ENCODE measurements at places on chromosomes 11 and 22. TPM values are rescaled to one million over a fixed set of nuclear protein-coding genes. Genes with fewer than 3 reads are reported as not detected.

HSPB2 gene
- total RNA-seq, result not detected

LRRC4C gene
- total RNA-seq, result not detected

C1QTNF5 gene
- not detected for total RNA-seq

HBB gene
- total RNA-seq, result not detected

OR6X1 gene
- not detected for total RNA-seq

RBFOX2 gene
- total RNA-seq, result 24.2 TPM

UFD1 gene
- total RNA-seq, result 91.5 TPM

VSTM5 gene
- not detected for total RNA-seq

PARVB gene
- total RNA-seq, result 32.6 TPM

HEPN1 gene
- total RNA-seq, result not detected

CD3D gene
- total RNA-seq, result 5.7 TPM

XKR3 gene
- total RNA-seq, result not detected

Data from Karpas-422 (cell line).